ENCODE measurements at places on chromosomes 1 and 21.

DNA sequence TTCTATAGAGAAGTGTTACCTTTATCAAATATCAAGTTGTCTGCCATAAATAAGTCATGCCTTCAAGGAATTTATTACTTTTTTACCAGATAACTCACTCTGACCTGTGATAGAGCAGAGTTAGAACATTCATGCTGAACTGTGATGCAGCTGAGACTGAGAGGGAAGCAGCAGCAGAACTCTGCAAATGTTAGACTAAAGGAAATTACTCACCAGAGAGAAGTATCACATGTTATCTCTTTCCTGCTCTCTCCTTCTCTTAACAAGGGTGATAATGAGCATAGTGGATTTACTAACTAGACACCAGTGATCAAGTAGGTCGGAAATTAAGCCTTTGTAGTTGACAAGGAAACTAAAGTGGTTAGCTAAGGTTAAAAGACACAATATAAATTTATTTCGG is 181.6 kb downstream of the RASAL2 start:
- no peak for DNase-seq

DNA sequence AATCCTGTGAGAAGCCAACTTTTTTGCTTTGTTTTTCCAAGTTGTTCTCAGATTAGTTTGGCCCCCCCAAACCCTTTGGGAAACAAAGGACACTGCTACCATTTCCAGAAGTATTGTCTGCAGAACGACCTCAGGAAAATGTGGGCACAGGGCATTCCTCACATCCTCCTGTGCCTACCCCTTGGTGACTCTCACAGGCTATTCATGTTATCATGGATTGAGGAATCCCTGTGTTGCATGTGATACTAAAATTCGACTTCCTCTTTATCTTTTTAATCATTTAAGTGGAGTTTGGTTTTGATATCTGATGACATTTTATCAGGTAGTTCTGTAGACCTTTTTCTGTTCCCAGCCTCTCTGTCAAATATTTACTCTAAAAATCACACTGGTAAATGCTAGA is 184.5 kb downstream of the FASLG start:
- no peak for DNase-seq

DNA sequence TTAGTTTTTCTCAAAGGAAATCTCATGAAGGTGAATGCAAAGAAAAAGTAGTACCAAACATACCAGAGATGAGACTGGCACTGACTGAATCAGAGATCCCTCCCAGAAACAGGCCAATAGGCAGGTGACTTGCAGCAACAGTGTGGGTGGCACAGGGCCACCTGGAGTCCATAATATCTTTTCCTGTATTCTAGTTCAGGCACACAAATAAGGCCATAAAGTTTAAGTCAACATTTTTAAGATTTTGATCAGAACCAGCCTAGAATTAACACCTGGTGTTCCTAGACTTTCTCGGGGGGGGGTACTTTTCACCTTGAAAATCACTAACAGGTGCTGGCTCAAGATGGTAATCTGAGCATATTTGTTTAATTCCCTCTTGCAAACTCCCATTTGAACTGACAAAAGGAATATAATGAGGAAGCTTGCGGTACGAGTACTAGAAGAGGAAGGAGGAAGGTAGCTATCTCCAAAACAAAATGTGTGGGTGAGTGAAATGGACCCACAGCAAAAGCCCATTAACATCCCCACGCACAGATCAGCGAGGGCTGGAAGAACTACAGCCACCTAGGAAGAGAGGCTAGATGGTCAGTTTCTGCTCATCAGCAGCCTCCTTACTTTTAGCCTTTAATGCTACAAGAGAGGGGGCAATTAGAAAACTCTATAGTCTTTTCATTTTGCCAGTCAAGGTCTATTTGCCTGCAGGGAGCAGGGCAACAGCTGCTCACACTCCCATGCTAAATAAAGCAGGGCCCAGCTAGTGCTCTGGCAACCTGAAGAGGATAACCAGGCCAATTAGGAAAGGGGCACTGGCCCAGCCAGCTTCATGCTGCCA is 18.9 kb downstream of the SDE2 start:
- DNase-seq, result no peak

DNA sequence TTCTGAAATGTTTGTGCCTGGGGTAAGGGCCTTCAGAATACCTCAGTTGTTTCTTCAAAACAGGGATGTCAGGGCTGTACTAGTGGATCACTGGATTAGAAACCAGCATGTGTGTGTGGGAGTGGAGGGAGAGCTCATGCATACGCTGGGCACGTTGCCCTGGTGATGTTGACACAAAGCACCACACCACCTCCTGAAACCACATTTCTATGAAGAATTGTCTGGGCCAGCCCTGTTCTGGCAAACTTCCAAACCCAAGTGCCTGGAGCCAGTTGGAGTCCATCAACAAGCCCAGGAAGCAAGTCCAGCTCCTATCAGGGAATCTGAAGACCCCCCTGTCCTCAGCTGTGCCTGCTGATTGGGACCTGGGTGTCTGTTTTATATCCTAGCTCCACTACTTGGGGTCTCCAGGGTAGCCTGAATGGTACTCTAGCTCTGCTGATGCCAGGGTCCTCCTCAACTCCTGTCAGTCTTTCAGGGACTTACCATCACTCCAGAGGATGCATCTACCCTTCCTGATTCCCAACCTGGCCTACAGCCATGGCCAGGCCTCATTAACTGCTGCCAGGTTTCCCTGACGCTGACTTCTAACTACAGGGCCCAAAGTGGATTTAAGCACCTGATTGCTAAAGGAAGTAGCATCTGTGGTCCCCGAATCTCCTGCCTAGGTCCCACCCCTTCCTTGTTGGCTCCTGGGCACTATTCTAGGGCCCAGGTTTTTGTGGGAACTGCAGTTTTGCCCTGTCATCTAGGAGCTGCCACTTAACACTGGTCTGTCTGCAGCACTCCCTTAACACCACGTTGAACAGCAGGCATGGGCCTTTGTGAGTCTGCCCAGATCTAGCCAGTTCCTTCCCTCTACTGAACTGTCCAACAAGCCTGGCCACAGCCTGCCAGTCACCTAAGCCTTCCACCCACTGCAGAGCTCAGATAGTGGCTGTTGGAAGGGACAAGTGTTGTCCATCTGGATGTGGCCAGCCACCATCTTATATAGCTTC is 45.5 kb downstream of the LPAR3 start:
- DNase-seq, result no peak

- DNase-seq, result no peak
Observed at GRCh38 chr1:154895798-154896197, 25.7 kb upstream of the KCNN3 start.

DNA sequence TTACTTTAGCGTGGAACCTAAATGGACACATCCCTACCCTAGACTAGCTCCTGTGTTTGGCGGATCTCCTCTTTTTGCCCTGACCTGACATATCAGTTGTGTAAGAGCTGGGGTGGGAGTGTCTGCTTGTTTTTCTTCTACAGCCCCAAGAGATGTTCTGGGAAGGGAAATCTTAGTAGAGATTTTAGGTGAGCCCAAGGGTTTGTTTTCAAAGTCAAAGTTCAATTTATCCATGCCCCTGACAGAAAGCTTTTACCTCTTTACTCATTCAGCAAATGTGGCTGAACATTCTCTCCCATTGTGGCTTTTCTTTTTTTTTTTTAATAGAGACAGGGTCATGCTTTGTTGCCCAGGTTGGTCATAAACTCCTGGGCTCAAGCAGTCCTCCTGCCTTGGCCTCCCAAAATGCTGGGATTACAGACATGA is 7.3 kb upstream of the TARS2 start:
- DNase-seq, result no peak

DNA sequence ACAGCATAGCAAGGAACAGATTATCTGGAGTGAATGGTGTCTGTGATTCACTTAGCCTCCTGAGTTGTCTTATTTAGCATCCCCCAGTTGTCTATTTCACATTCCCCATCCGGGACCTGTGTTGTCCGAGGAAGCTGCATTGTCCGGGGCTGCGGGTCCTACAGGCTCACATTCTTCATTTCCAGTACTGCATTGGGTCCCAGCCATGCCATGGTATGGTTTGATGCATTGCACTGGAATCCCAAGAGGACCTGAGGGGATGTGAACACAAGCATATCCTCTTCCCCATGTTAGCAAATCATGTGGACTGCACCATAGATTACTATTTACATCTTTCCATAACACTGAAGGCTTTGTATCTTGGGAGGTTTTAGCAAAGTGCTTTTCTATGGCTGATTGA is 48.2 kb upstream of the PRELP start:
- DNase-seq, result no peak

GRCh38 chr1:102853136-102853535 is 255.2 kb downstream of the COL11A1 start:
- no peak for DNase-seq

DNA sequence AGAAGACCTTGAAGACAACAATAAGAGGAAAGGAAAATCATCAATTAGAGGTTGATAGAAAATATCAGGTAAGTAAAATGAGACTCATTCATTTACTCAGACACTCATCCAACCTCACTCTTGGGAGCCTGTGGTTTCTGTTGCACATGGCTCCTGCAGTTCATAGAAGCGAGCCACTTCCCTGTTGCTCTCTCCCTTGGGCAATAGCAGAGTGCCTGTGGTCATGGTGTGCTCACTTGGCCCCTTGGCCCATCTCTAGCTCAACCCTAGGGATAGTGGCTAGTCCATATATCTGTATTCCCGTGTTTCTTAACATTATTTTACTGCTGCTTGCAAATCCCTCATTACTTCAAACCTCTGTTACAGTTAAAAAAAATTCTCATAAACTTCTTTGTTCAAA is 368.6 kb downstream of the PTPRC start:
- DNase-seq, result no peak

DNA sequence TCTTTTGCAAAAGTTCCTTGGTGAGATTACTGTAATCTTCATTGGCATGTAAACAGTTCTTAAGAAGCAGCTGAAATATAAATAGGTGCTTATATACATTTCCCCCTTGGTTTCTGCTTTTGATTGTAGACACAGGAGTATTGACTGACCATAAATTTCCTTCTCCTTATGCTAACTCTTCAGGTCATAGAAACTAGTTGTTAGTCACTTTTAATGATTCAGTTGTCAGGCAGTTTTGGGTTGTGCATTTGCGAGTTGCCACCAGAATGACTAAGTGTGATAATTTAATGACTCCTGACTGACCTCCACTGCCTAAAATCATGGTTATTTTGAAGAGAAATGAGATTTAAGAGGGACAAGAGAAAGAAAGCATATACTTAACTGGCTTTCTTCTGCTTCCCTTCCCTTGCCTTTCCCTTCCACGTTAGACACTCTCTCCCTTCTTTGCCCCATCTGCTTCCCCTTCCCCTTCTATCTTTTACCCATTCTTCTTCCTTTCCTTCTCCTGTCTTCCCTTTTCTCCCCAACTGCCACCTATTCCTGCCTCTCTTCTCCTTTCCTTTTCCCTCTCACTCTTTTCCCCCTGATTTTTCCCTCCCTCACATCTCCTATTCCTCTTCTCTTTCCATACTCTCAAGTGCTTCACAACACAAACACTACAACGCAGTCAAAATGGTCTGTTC is 12.3 kb downstream of the ZMPSTE24 start:
- no peak for DNase-seq

DNA sequence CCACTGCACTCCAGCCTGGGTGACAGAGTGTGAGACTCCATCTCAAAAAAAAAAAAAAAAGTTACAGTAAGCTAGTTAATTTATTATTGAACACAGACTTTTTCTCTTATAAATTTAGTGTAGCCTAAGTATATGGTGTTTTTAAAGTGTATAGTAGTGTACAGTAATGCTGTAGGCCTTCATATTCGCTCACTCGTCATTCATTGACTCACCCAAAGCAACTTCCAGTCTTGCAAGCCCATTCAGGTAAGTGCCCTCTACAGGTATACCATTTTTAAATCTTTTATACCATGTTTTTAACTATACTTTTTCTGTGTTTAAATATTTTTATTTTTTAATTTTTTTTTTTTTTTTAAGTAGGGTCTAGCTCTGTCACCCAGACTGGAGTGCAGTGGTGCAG is 12.1 kb downstream of the POU2F1 start:
- DNase-seq, result no peak

GRCh38 chr1:210232511-210233215 is at the start of gene SERTAD4:
TSS of gene SERTAD4 (plus strand) at chr1:210232796. CDS start at chr1:210237961, 5,165 bp downstream.
- no peak for DNase-seq

GRCh38 chr21:42532466-42533181 is 19.0 kb downstream of the SLC37A1 start:
- no peak for DNase-seq

DNA sequence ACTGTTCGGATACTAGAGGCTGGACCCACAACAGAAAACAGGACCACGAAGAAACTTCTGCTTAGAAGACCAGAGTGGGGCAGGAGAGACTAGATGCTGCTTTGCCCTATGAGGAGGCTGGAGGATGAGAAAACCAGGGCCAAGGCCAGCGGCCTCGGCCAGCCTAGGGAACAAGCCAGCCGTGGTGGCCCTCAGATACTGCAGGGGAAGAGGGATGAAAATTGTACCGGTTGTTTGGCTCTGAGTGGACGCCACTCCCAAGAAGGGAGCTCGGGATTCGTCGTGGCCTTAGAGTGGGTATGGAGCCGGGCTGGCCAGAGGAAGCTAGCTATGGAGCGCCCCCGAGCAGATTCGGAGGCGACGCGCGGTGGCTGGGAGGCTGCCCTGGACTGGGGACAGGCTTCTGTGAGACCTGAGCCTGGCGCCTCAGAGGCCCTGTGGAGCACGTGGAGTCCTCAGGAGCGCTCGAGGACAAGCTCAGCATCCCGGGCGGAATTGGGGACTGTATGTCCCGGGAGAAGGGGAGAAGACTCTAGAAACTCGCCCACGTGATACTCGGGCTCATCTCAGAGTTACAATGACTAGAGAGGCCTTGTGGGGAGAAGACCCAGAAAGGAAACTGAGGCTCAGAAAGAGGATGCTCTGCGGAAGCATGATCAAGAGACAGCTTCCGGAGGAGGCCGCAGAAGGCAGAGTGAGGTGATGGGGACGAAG is 2.8 kb downstream of the PRRX1 start:
- no peak for DNase-seq
